ENCODE measurements at places on chromosomes 4 and X. TPM values are rescaled to one million over a fixed set of nuclear protein-coding genes. Genes with fewer than 3 reads are reported as not detected.
A peak's percentile ranks its signal among the peaks of the same experiment; 100 is the strongest.

DNA sequence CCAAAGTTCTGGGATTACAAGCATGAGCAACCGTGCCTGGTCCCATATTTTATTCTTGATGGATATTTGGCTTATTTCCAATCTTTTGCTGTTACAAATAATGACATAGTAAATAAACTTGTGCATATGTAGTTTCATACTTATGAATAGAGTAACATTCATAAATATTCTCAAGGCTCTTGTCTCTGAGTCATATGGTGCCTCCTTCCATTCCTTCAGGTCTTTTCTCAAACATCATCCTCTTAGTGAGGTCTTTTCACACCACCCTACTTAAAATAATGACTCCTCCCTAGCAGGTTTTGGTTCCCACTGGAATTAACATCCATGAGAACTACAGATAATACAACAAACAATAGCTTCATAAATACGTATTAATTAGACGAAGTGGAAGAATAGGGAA, 416.6 kb downstream of the IQCM start:
- no peak for DNase-seq

DNA sequence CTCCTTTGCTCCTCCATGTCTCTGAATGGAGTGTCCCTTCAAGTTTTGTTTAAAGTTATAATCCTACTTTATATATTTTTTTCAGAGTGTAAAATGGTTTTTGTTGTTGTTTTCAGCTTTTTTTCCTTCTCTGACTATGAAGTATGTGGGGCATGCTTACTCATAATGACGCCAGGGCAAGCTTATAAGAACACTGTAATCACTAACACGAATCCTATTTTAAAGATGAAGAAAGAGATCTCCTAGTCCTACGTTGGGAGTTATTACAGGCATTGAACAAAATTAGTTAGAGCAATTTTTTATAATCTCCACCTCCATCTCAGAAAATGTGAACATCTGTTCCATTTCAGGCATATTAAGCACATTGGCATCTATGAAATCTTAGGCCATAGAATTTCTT, 268.1 kb upstream of the MAGEB2 start:
- DNase-seq: no peak

- no peak for DNase-seq
Measured at GRCh38 chrX:65821721-65822496, 154.5 kb downstream of the MSN start.

DNA sequence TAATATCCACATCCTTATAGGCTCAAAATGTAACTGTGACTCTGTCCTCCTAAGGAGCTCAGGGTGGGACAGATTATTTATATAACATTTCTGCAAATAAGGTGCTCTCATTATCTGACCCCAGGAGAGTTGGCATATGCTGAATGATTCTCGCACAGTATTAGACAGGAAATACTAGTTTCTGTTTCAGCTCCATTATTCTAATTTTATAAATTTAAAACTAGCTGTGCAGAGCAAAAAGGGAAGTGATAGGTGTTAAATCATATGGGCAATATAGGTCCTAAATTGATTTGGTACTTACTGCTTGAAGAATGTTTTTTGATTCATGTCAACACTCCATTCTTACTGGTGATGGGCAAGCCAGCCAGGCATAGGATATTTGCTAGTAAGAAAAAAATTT, 141.5 kb downstream of the GLRA2 start:
- DNase-seq: no peak

GRCh38 chr4:87567191-87567590, 38.0 kb upstream of the SPARCL1 start:
- no peak for DNase-seq

DNA sequence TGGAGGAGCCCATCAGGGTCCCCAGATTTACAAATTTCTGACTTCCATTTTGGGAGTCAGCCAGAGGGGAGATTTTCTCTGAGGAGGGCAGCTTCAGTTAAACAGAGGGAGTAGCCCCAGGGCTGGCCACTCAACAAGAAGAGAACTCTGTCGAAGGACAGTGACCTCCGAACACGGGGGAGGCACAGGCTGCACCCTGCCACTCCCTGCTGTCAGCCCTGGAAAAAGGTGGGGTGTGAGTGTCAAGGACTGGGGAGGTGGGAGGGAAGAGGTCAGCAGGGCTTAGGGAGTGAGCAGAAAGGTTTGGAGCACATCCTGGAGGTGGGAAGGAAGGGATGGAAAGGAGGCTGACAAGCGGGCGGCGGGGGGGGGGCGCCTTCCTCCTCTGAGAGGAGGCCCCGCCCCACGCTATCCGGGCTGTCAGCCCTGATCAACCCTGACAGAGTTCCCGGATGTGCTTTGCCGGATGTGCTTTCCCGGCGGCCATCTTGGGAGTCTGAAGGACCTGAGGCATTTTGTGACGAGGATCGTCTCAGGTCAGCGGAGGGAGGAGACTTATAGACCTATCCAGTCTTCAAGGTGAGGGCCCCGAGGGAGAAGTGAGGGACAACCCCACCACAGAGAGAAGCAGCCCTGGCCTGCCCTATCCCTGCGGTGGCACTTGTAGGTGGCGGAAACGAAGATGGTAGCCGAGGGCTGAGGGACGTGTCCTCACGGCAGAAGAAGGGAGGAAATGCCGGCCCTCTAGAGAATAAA, at the start of gene MAGEC1:
Gene MAGEC1 (plus strand): TSS at position 495 of the 756 bp plus-strand sequence. CDS start 1,179 bp downstream, outside the sequence.
- no peak for DNase-seq

DNA sequence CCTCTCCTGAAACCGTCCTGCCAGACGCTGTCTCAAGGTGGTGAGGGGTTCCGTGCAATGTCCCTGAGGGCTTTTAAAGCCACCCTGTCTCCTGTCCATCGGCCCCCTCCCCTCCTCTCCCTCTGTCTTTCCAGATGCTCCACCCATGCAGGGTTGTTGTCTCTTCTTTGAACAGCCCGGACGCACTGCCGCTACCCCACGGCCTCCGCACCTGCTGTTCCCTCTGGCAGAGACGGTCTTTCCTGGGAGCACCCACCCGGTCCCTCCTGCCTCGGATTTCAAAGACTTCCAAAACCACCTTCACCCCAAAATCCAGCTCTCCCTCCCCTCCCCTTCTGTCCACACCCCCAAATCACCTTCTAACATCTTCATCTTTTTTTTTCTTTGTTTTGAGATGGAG, 4.1 kb upstream of the ASMT start:
- DNase-seq: no peak

DNA sequence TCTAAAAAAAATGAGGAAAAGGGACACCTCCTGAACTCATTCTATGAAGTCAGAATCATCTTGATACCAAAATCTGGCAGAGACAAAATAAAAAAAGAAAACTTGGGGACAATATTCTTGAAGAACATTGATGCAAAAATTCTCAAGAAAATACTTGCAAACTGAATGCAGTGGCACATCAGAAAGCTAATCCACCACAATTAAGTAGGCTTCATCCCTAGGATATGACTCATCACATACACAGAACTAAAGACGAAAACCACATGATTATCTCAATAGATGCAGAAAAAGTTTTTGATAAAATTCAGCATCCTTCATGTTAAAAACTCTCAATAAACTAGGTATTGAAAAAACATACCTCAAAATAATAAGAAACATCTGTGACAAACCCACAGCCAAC, 98.3 kb downstream of the FAM47B start:
- no peak for DNase-seq

DNA sequence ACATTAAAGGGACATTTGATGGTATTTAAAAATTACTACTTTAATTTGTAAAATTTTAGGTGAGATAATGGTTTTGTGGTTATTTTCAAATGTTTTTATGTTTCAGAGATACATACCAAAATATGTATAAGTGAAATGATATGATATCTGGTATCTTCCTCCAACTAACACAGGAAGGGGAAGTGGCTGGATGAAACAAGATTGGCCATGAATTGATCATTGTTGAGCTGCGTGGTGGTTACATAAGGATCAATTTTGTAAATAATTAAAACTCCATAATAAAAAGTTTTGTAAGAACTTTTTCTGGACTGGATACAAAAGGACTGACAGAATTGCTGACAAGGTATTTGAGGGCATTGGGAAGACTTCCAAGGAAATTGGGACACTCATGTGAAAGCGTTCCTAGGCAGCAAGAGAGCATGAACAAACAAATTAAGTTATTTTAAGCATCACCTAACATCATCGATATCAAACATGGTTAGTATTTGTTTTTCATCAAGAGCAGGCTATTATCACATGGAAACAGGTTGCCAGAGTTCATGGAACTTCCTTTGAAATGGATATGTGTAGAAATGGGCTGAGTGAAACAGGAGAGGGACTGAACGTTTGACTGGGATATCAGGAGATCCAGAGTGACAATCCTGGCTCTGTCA, 4.4 kb upstream of the PGM2 start:
- no peak for DNase-seq

GRCh38 chr4:75432683-75433082, 81.5 kb downstream of the RCHY1 start:
- no peak for DNase-seq

- DNase-seq: no peak
Measured at GRCh38 chr4:85486425-85487086, 11.6 kb downstream of the ARHGAP24 start.

DNA sequence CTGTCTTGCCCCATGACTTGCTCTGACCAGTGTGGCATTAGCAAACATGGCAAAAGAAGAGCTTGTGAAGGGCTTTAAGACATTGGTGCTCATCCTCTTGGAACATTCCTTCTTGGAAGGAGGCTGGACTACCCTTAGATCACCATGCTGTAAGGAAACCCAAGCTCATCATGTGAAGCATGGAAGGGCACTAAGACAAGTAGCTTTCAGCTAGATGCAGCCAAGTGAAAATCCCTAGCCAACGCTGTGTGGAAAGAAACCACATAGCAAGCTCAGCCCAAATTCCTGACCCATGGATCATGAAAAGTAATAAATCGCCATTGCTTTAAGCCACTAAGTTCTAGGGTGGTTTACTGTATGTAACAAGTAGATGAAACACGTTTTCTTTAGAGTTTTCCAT, 12.4 kb upstream of the PACRGL start:
- DNase-seq: no peak

DNA sequence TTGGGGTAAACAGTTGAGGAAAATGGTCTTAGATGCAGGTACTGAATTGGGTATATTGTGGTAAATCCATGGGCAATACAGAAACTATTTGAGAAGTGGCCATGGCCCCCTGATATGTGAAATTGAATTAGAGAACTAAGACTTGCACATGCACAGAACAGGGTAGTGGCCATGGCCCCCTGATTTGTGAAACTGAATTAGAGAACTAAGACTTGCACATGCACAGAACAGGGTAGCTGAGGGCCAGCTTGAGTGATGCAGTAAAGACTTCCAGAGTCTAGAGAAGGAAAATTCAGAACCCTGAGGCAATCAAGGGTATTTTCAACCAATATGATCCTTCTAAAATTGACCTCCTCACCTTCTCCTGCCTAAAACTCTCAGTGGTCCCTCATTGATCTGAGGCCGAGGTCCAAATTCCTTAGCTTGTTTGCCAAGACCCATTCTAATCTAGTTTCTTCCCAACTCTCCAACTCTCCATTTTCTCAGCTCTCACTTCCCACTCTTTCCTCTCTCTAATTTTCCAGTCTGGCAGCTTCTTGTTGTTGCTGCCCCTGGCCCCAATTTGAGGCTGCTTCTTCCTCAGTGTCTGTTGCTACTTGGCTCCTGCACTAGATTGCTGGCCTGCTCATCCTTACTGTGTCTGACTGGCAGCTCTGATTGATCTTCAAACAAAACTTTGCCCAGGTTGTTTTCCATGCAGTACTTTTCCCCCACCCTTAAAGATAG, 72.4 kb downstream of the FRAS1 start:
- no peak for DNase-seq

DNA sequence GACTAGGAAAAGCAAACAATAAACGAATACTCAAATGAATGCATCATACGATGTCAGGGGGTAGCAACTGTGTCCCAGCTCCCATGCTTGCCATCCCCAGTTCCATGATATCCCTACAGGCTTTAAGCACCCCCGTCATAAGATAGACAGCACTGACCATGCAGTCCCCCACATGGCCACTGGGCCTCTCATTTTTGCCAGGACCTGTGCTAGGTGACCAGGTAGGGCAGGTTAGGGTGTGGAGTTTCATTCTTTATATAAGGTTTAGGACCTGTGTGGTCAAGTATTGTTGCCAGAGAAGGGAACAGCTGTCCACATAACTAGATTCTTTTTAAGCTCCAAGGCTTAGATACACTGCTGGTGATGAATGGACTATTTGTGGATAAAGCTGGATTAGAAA, 9.7 kb downstream of the PPEF2 start:
- no peak for DNase-seq

GRCh38 chr4:9970399-9971011, 50.8 kb downstream of the SLC2A9 start:
- no peak for DNase-seq

DNA sequence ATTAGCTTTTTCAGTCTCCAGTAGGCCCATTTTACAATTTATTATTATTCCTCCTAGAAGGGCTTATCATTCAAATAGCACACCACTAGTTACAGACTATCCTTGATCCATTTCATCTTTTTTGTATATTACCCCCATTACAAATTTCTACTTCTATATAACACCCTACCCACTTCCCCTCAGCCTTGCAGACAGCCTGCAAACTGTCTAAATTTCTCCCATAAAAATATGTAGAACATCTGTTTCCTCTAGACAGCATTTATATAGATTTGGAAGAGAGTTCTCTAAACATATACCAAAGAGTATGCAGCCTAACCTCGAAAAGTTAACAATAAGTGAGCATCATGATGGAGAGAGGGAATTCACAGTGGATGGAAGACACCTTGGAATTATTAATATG, 30.8 kb downstream of the COMMD8 start:
- no peak for DNase-seq

DNA sequence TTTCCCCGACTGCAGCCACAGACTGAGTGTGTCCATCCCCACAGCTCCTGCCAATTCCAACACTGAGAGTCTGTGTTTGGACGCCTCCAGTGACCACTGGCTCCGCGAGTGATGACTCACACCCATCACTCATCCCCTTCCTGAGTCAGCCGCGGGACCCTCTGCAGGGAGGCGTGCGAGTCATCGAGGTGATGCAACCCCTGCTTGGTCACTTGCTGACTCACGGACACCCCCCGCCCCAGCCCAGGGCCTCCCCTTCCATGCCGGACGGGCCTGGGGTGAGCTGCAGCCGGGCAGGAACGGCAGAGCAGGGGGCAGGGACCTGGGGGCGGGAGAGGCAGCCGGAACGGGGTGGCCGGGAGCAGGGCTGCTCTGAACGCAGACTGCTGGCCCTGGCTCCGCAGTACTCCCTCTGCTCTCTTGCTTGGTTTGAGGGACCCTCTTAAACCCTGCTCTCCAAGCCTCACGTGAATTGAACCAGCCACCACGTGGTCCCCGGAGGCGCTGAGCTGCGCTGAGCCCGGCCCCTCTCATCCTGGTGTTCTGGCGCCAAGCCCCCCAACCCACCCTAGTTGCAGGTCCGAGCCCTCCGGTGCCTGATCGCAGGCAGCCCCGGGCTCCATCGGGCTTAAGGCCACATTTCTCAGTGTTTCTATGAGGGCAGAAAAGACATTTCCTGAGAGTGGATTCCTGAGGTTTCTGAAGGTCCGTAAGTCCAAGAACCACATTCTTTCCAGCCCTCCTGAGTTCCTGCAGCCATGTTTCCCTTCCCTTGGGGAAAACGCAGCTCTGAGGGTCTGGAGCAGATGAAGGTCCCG, 32.4 kb downstream of the FGFRL1 start:
- peak; percentile 69 for DNase-seq

Gene CXCL11
- not detected for total RNA-seq

Gene P2RY4
- not detected for total RNA-seq

Gene MAGEB1
- total RNA-seq: not detected

Gene CENPVL2
- total RNA-seq: 3.3 TPM

Gene CENPVL3
- 2.4 TPM for total RNA-seq

Gene ZFP92
- 0.82 TPM for total RNA-seq

Gene TSPAN7
- total RNA-seq: 60.7 TPM

Measured in frontal cortex (tissue), 4 donors.